ENCODE measurements at places on chromosomes 13 and 19.
A peak's percentile ranks its signal among the peaks of the same experiment; 100 is the strongest.

DNA sequence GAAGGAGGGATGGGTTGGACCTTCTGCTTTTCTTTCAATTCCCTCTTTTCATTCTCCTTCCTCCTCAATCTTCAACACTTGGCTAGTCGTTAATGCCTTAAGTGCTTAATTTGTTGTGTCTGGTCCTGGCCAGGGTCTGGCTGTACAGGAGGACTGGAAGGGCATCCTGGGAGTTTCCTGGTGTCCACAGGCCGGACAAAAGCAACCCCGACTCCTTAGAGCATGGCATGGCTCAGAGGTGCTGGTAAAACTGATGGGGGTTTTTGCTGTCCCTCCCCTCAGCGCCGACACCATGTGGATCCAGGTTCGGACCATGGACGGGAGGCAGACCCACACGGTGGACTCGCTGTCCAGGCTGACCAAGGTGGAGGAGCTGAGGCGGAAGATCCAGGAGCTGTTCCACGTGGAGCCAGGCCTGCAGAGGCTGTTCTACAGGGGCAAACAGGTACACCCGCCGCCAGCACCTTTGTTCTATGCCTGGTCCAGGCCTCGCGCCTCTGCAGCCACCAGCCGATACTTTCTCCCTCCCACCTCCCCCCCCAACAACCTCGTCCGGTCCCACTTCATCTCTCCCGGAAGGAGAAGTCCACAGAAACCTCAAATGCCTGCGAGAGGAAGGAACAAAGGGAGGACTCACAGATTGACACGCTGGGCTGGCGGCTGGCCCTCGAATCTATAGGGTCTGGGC, 1.4 kb downstream of the UHRF1 start:
- no peak for DNase-seq

GRCh38 chr13:95262837-95263384, 38.3 kb downstream of the ABCC4 start:
- no peak for DNase-seq

GRCh38 chr13:98992355-98992754, 14.5 kb upstream of the DOCK9 start:
- DNase-seq = no peak

DNA sequence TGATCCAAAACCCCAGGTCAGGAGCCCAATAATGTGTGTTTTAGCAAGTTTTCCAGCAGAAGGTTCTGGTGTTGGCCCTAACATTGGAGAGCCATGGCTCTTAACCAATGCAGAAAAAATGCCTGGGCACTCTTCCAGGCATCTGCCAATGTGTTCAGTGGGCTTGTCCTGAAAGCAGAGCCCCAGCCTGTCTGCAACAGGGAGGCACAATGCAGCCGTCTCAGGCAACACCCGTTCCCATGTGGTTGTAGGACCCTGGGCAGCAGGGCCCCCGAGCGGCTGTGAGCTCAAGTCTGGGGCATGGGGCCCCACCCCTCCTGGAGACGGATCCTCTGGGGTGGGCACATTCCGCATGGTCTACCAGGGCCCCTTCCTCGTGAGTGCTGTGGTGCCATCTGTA, 58.1 kb upstream of the SIAH3 start:
- DNase-seq = no peak

DNA sequence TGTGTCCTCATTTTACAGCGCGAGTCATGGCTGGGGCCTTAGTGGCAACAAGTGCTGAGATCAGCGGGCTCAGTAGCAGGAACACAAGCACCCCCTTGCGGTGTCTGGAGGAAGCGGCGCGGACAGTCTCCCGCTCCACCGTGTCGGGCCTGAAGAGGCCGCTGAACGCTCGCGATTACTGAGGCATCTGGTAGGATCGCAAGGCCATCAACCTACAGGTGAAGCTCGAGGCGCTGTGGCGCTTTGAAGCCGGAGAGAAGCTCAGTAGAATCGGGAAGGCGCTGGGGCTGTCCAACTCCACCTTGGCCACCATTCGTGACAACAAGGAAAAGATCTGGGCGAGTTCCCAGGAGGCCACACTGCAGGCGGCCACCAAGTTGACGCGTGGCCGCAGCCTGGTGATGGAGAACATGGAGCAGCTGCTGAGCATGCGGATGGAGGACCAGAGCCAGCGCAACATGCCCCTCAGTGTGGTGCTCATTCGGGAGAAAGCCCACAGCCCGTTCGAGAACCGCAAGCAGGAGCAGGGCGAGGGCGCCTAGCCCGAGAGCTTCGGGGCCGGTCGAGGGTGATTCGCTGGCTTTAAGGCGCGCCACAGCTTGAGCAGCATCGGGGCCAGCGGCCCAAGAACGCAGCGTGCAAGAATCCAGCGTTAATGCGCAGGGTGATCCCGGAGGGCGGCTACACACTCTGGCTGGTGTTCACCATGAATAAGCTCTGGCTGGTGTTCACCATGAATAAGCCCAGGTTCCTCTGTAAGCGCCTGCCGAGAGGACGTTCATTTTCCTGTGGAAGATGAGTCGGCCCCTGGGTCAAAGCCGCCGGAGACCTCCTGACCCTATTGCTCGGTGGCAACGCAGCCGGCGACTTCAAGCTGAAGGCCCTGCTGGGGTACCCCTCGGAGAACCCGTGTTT, 8.3 kb upstream of the MZF1 start:
- peak; percentile 63 for DNase-seq

- no peak for DNase-seq
Measured at GRCh38 chr13:23578411-23579071, 8.3 kb downstream of the TNFRSF19 start.

DNA sequence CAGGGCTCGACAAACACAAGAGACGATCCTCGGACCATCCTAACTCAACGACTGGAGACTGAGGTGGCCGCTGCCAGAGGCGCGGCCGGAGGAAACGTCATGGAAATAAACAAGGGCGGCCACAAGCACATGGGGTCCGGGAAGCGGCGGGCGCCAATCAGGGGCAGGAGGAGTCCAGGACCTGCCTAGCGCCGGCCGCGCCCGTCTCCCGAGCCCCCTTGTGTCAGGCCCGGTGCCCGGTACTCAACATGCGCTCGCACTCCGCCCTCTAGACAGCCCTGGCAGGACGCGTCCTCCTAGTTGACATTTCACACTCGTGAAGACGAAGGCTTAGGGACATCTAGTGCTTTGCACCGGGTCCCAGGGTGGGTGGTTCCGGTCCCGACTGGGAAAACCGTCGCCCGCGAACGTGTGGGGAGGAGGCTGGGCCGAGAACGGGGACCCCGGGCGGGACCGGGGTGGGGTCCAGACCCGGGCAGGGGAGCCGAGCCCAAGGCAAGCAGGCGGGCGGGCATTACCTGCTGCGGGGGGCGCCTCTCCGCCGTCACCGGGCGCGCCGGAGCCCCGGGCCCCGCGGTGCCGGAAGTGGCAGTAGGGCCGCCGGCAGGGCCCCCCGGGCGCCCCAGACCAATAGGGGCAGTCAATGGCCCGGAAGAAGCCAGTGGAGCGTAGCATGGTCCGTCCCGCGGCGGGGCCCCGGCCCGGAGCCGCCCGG, 442 bp downstream of the REXO1 start:
- DNase-seq = no peak

GRCh38 chr19:49453757-49454240, 774 bp downstream of the ALDH16A1 start:
- no peak for DNase-seq

DNA sequence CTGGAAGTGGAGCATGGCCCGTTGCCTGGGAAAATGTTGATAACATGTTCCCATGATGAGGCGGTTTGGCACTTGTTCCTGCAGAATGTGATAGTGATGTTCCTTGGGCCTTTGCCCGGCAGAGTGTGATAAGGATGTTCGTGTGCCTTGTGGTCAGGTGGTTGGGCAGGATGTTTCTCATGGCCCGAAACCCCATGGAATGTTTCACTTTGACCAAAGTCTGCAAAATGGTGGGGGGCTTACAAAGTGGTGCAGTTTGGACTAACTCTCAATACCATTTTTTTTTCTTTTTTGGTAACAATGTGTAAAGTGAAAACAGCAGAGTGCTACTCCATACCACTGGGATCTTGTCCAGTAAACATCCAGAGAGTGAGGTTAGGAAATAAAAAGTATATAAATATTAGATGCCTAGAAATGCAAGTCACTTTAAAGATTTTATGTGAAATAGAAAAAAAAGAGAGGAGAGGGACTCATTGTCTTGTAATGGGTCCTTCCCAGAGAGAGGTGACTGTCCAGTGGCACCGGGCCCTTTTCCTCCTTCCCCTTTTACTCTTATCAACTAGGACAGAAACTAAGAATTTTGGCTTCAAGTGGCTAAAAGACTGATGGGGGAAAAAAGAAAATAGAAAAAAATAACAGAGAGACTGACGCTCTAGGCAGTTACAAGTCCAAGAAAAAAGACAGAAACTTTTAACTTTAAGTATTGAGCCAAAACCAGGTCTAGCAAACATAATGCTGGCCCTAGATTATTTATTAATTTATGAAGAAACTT, 5.7 kb downstream of the FPR3 start:
- no peak for DNase-seq

- DNase-seq = peak; percentile 31
Measured at GRCh38 chr13:59746291-59746962, 417.3 kb downstream of the DIAPH3 start.

DNA sequence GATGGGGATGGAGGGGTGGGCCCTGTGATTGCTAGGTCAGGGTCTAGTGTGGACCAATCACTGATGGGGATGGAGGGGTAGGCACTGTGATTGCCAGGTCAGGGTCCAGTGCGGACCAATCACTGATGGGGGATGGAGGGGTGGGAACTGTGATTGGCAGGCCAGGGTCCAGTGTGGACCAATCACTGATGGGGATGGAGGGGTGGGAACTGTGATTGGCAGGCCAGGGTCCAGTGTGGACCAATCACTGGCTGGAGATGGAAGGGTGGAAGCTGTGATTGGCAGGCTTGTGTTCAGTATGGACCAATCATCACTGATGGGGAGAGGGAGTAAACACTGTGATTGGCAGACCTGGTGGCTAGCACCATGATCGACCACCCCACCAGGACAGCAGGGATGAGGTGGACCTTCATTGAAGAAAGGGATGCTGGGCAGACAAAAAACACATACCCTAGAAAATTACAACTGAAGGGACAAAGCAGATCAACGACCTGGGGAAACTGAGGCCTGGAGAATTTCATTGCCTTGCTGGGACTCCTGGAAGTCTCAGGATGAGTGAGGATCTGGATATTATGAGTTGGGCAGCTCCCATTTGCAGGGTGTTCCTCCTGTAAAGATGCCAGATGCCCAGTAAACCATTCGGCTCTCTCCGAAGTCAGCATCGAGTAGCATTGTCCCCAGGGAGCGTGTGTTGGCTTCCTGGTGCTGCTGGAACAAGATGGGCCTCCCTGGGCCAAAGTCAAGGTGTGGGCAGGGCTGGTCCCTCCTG, 15.5 kb downstream of the TMPRSS9 start:
- no peak for DNase-seq

GRCh38 chr13:22422712-22423111, 751.8 kb downstream of the FGF9 start:
- no peak for DNase-seq

GRCh38 chr19:17757125-17757524, 5.8 kb downstream of the FCHO1 start:
- DNase-seq = no peak

DNA sequence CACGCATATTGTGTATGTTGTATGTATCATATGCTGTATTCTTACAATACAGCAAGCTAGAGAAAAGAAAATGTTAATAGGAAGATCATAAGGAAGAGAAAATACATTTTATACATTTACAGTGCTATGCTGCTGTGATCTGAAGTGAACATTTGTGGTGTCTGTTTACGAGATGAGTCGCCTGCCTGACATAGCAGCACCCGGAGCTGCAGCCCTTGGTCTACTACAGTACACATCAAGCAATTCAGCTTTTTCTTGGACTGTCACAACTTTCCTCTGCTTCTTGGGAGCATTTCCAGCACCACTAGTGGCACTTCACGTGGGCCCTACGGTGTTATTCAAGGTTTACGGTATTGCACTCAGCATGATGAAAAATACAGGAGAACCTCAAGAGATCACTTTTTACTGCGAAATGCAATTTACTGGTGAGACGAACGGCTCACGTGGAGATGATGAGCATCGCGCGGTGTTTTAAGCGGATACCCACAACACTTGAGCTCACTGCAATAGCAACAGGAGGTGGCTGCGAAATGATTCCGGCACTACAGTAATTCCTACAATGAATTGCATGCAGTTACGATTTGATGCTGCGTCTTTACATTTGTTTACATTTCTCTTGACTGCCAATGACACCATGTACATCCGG, 308.4 kb downstream of the FGF9 start:
- no peak for DNase-seq

GRCh38 chr13:64723724-64724123, 2506.4 kb downstream of the PCDH9 start:
- peak; percentile 80 for DNase-seq

DNA sequence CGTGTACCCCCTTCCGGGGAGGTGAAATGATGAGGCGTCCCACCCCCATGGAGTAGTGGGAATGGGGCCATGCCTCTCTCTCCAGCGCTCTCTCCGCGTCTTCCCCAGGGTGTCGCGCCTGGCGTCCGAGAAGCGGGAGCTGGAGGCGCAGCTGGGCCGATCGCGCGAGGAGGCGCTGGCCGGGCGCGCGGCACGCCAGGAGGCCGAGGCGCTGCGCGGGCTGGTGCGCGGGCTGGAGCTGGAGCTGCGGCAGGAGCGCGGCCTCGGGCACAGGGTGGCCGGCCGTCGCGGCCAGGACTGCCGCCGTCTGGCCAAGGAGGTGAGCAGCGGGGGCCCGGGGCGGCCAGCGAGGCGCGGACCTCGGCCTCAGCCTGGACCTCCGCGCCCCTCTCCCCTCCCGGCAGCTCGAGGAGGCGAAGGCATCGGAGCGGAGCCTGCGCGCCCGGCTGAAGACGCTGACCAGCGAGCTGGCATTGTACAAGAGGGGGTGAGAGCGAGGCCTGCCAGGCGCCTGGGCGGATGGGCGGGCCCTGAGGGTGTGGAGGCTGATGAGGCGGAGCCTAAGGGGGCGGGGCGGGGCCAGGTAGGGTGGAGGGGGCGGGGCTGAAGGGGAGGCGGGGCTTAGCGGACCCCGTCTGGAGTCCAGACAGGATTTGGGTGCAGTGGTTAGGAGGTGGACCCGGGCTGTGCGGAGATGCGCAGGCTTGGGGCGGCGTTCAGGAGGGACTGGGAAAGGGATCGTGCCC, 7.7 kb downstream of the PGLYRP1 start:
- DNase-seq = no peak

GRCh38 chr19:7547159-7547558, 11.6 kb downstream of the PNPLA6 start:
- no peak for DNase-seq

DNA sequence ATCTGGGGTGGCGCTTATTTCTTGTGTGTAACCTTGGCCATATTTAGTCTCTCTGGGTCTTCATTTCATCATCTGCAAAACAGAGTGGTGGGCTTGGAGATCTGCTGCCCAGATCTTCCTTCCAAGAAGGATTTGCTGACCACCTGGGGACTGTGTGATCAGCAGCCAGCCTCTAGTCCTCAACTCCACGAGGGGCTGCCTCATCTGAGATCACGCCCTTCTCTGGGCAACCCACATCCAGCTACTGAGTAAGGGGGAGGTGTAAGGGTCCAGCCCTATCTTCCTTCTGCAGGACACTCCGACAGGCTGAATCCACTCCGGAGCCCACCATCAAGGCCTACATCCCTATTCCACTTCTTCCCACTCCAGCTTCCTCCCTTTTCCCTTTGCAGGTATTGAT, 57.9 kb downstream of the CHST8 start:
- no peak for DNase-seq

- DNase-seq = no peak
Measured at GRCh38 chr19:19662871-19663255, 613 bp downstream of the ATP13A1 start.
